ENCODE measurements at places on chromosomes 13 and 19.

GRCh38 chr13:105048677-105049076 lies 1486.8 kb downstream of the EFNB2 start:
- DNase-seq: no peak

- DNase-seq: no peak
Measured at GRCh38 chr13:102678339-102679107, 16.3 kb downstream of the METTL21C start.

DNA sequence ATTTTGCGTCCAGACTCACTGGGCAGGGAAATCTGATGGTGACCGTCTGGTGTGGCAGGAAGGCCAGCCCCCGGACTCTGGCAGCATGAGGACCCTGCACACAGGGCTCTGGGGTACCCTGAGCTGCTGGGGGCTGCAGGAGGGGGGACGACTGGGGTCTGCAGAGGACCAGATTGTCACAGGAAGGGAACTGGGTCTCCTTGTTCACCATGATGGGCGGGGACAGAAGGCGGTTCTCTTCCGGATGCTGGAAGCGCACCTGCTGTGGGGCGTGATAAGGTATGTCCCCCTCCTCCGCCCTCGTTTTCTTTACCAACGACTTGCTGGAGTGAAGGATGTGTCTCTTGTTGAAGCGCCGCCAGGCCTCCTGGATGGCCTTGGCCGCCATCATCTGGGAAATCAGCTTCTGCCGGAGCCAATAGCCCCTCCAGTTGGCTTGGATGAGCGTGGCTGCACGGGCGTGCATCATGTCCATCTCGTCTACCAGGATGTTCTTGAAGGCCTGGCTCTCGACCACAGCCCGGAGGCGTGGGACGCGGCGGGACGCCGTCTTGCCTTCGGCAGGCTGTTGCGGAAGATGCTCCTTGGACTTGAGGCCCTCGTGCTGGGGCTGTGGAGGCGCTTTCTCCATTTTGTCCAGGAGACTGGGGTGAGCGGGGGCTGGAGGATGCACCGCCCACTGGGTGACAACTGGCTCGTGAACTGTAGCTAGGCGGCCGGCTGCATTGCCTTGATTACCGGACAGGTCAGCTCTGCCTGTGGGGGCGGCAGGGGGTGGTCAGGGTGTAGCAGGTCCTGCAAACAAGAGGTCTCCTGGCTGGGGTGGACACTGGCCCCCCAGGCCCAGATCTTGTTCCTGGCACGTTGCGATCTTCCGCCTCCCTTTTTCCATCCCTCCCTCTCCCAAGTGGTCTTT lies 7.2 kb downstream of the IQCN start:
- DNase-seq: no peak

GRCh38 chr13:66348745-66349690 lies 881.1 kb downstream of the PCDH9 start:
- DNase-seq: no peak

DNA sequence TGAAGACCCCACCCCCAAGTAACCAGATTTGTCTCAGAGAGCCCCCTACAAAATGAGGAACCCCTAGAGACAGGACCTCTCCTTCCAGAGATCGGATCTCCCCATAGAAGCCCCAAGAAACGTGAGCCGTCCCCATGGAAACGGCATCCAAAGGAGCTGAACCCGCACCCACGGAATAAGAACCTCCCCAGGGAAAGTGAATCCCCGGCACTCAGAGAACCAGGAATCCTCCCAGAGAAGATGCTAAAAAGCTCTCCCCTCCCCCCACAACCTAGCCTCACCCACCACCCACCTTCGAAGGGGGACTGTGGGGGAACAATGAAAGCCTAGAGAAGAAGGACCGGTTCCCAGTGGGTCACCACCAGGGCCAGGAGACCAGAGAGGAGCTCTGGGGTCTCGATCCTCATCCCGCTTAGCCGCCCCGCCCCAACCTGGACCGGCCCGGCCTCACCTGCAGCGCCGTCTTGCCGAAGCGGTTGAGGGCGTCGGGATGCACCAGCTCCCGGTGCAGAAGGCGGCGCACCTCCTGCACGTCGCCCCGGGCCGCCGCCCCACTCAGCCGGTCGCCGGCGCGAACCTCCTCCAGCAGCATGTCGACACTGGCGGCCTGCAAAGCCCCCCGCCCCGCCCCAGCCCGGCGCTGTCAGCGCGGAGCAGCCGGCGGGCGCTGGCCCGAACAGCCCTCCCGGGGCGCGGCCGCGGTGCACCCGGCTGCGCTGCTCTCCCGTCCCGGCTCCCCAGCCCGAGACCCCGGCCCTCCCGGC lies 535 bp downstream of the CDKN2D start:
- DNase-seq: peak; percentile 67

DNA sequence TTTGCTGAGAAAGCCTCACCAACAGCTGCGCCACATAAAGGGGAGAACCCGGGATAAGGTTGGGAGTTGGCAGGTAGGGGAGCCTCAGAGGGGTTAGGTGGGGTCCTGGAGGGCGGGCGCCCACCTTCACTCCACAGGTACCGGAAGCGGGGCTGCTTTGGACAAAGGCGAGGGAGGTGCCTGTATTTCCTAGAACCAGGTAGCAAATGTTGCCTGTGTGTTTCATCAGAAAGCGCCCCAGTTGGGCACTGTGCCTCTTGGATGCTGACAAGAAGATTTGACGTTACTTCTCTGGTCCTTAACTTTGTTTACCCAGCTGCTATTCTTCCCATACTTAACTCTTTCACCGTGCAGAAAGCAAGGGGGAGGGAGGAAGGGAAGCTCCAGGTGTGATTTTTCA lies 278.9 kb downstream of the ZNF536 start:
- no peak for DNase-seq

- DNase-seq: no peak
Measured at GRCh38 chr19:30385666-30386065, 13.5 kb downstream of the ZNF536 start.

- DNase-seq: no peak
Measured at GRCh38 chr13:76226941-76227340, 590.8 kb downstream of the LMO7 start.

- no peak for DNase-seq
Measured at GRCh38 chr19:6286676-6287075, 6.9 kb upstream of the MLLT1 start.

GRCh38 chr13:112734696-112735547 lies 45.1 kb downstream of the ATP11A start:
- no peak for DNase-seq

DNA sequence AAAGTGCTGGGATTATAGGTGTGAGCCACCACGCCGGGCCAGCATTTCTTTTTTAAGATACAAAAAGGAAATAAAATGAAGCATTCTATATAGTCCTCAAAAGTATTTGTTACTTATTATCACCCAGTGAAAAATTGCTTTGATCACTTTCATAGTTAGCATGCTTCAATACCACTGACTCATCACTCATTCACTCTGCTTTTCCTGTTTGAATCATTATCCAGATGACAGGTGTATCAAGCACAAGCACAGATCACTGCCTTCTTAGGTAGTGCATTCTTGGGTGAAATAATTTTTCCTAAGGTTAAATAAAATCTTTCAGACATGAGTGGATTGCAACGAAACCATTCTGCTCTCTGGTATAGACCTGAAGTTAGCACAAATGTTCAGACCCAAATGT lies 35.8 kb upstream of the SPART start:
- DNase-seq: no peak

DNA sequence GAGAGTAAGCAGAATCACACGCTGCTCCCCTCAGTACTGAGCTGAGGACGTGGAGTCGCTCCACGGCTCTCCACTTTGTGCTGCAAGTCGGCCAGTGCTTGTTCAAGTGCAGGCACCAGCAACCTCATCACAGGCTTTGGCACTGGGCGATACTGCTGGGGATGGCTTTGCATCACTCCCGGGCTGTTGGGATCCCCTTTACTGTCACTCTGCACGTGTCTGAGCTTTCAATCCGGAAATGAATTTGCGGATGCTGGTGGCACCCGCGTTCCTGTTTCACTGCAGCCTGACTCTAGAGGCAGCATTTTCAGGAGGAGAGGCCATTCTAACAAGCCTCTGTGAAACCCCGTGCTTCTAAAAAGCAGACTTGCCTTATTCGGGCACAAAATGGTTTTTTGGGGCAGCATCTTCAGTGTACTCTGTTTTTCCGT lies 19.1 kb downstream of the SMARCA4 start:
- DNase-seq: no peak

GRCh38 chr19:33758541-33759013 lies 38.1 kb upstream of the KCTD15 start:
- no peak for DNase-seq

Measured in activated naive CD8-positive, alpha-beta T cell treated with anti-CD3 and anti-CD28 coated beads, Interleukin-2, amount 50 U/mL, for 24 hours (primary cell).